Endodermal cell (in vitro differentiated cells): ENCODE measurements at places on chromosomes 4 and X. TPM values are rescaled to one million over a fixed set of nuclear protein-coding genes. Genes with fewer than 3 reads are reported as not detected.
A peak's percentile ranks its signal among the peaks of the same experiment; 100 is the strongest.

MEPE gene
- 0.36 to 0.89 TPM (median 0.82 TPM) in 3 replicates for total RNA-seq

DNA sequence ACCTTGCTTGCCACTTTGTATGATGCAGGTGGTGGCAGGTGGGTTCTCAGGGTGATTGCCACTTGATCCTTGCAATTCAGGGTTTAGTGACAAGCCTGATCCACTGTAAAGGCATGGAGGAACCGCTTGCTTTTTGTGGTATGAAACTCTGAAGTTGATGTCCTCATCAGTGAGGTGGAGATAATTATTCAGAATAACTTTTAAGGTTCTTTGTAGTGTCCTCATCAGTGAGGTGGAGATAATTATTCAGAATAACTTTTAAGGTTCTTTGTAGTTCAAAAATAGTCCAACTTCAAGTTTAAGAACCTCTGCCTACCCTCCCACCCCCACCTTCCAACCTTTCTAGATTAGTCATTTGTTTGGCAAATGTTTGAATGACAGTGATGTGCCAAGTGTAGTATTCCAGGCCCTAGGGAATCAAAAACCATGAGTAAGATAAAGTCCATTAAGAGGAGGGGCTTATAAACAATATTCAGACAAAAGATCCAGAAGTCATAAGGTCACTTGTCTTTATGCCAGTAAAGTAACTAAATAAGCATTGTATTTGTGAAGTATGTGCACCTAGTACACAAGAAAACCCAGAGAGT is 51.2 kb downstream of the DCUN1D4 start:
- DNase-seq: no peak

DNA sequence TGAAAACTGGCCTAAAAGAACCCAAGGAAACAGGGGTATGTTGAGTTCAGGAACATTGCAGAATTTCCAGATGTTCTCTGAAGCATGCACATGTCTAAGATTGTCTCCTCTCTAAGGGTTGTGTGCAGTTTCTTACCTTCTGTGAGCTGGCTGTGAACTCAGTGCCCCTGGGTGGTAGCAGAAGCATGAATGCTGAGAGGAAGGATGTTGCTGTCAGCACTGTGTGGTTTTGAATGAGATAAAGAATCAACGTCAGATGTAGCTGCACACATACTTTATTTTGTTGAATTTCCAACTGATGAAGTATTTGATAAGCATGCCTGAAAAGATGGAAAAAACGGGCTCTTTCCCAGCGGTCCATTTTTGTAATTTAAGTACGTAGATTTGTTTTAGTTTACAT is 23.8 kb upstream of the CD38 start:
- DNase-seq: no peak

DNA sequence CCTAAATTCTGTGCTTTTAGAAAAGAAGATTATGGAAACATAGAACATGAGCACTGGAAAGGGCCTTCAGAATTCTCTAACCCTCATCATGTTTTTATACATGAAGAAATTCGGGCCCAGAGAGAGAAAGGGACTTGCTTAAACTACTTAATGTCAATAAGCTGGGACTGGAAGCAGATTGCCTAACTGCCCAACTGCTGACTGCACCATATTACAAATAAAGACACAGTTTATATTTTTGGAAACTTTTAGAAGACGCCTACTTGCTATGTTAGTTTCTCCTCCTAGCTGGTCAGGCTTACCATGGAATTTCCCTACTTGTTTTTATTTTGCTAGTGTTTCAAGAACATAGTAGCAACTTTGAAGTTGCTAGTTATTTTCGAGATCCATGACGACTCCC is 47.1 kb downstream of the SLC9A6 start:
- DNase-seq: no peak

DNA sequence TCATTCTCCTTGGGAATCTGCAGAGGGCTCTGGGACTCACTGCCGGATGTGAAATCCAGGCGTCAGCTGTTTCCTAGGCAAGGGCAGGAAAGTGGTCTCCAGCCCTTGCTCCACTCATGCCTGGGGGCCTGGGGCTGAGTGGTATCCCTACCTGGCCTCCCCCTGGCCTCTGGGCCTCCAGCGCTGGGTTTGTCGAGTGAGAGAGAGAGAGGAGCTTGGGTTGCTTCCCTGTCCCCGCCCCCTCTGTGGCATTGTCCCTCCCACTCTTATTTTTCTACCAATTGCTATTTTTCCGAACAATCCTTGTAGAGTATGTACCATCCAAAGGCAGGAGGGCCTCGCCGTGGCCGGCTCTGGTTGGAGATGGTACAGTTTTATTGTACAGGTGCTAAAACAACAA is 53.1 kb downstream of the ELF4 start:
- peak; percentile 54 for DNase-seq
